Cerebellar nuclear complex (tissue), 1 donor: ENCODE measurements at places on chromosomes 11 and 22.

DNA sequence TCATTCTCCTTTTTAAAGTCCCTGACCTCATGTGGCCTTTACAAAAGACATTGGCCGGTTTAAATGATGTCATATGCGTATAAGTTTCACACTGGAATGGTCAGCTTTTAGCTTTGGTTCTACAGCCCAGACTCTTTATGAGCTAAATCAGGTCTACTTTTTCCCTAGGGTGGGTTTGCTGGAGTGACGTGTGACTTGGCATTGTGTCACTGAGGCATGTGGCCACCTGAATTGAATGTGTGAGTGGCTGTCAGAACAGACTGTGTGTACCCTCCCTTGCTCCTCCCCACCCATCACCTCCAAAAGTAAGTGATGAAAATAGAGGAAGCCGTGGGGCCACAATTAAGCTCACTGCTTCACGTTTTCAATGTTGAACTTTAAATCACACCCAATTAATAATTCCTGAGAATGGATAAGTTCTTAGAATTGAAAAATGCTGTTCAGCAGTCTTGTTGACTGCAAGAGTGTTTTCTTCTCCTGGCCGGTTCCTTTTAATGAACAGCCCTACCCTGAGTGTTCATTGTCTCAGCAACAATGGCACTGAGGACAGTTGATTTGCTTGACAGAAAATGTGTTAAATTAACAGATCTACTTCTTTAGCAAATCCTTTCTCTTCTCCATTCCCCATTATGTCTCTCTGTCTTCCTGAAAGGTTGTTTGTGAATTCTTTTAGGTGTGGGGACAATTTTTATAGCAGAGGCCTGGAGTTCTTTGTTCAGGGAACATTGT, 11.3 kb downstream of the CECR2 start:
- DNase-seq: no peak

DNA sequence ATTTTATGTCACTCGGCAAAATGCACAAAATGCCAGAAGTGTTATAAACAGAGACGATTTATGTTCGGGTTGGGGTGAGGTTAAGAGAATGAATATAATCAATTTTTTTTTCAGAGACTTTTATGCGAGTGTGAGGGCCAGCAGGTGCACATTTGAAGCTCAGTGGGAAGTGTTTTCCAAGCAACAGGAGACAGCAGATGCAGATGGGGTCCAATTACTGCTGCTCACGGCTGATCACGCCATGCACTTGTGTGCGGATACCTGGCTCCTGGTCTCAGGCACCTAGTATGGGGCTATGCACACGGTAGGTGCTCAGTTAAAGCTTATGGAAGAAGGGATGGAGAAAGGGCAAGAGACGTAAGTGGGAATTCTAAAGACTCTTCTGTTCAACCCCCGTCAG, 249.1 kb downstream of the MIAT start:
- DNase-seq: no peak

- DNase-seq: no peak
These were observed 26.9 kb downstream of the CD82 start for GRCh38 chr11:44592125-44592940.

GRCh38 chr11:61629082-61629833, 48.4 kb upstream of the SYT7 start:
- no peak for DNase-seq

DNA sequence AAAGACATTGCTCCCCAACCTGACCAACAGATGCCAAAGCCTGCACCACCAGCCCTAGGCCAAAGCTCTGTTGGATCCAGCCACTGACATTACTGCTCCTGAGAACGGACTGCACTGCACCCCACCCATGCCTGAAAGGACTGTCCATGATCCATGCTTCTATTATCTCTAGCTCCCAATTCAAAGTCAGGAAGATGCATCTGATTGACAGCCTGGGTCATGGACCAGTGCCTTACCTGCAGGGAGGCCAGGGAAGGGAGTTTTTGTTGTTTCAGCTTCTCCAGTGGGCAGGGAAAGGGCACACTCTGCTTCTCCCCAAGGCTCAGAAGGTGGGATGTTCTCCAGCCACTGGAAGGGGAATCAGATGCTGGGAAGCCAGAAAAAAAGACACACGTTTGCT, 4.8 kb upstream of the PRDM11 start:
- DNase-seq: no peak

- DNase-seq: no peak
These were observed 13.6 kb upstream of the GALNT18 start for GRCh38 chr11:11635443-11635842.

DNA sequence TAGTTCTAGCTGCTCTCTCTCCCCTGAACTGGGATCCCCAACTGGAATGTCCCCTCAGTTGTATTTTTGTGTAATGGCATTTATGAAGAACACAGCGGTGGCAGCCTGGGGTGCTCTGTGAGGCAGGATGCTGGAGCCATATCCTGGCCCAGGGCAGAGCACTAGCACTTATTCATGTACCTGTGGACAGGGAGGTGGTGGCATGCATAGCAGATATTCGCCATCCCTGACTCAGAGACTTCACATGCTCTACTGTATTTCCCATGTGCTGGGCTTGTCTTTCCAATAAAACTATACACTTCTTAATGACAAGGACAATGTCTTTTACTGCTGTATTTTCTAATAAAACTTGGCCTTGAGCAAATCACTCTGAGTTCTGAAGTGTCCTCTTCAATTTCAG, 125.3 kb downstream of the ADAMTS15 start:
- DNase-seq: no peak

DNA sequence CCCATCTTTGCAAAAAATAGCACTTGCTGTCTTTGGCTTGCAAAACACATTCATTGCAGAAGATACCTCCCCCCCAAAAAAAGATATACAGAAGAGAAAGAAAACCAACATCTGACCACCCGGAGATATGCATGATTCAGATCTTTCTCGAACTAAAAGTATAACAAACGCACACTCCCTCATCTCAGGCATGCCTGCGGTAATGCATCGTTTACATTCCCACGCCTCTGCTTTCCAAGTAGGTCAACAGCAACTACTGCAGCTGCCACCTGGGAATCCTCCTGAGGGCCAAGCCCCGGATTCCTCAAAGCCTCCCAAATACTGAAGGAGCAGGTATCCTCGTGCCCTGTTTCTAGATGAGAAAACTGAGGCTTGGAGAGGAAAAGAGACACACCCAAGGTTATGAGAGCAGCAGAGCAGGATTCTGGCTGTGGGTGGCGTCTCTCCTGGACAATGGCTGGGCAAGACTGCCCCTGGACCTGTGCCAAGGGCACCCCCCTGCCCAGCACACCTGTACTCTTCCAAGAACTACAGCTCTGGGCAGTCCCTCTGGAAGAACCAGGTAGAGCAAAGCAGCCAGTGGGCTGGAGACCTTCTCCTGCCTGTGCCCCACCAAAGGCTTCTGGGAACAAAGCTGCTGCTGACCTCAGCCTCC, 38.1 kb downstream of the NUP50 start:
- DNase-seq: no peak

GRCh38 chr11:62499944-62500649, 46.5 kb downstream of the AHNAK start:
- DNase-seq: no peak

- DNase-seq: no peak
These were observed 385 bp downstream of the TST start for GRCh38 chr22:37018815-37019308.

- no peak for DNase-seq
These were observed 188.1 kb downstream of the MYO18B start for GRCh38 chr22:25930083-25930482.

- DNase-seq: no peak
These were observed 139.3 kb downstream of the CADM1 start for GRCh38 chr11:115364896-115365295.

- DNase-seq: no peak
These were observed 40.8 kb downstream of the ABTB2 start for GRCh38 chr11:34317036-34317360.
